ENCODE measurements at places on chromosomes 4 and X.

DNA sequence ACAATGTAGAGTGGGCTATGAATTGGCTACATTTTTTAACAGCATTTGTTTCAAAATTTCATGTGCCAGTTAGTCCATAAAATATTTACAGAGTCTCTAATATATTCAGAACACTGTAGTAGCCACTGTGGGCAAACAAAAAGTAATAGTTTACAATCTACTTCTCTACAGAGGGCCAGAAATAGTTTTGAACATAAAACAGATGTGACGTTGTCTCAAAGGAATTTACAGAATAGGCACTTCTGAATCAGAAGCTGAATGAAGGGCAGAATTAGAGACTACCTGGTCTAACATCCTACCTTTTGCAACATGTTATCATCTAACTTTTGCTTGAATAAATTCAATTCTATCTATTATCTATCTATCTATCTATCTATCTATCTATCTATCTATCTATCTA is 811.9 kb upstream of the EPHA5 start:
- DNase-seq = no peak

DNA sequence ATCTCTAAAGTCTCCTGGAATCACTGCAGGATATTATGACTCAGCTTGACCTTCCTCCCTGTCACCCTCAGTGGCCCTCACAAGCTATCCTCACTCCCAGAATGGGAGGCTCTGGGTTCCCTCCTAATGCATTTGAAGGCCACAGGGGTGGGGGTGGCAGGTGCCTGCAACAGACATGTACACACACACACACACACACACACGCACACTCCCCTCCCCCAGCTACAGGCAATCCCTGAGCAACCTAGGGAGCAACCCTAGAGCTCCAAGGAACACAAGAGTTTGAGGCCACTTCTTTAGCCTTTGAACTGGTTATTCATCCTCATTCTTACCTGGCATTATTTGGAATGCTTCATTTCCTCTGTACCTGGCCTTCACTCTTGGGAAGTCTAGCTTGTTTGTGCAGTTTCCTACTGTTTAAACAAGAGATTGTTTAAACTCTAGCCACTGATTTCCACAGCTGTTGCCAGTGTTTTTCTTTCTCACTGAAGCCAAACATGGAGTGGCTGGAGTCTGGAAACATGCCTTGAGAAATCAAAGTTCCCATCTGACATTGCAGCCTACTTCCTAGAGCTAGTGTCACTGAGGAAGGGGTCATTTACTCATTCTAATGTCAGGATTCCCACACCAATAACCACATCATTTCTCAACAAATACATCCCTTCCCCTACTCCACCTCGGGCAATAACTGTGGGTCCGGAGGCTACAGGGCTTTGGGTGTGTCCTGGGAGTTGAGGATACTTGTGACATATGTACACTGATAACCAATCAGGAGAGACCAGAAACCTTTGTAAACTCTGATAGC is 37.7 kb downstream of the MAOA start:
- no peak for DNase-seq

GRCh38 chrX:19660604-19661255 is 145.4 kb upstream of the MAP3K15 start:
- DNase-seq = no peak

- no peak for DNase-seq
These were observed 3.2 kb downstream of the CXorf38 start for GRCh38 chrX:40644176-40644575.

- DNase-seq = no peak
These were observed at the start of gene WAS for GRCh38 chrX:48683411-48683982. TSS of gene WAS (plus strand) at chrX:48683799. CDS start at chrX:48683854, 55 bp downstream.

DNA sequence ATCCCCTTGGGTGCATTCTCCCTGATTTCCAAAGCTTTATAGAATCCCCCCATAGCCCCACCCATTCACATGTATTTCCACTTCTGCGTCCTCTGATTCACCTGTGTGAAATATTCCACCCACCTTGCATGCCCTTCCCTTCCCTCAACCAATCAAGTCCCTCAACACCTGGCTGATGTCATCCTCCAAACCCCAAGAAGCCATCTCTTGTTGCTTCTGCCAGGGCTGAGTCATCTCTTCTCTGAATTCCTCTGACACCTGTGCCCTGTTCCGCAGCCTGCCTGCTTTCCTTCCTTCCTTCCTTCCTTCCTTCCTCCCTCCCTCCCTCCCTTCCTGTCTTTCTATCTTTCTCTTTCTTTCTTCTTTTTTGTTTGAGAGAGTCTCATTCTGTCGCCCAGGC is 9.9 kb downstream of the CRMP1 start:
- DNase-seq = no peak

- DNase-seq = no peak
These were observed 25.2 kb upstream of the BCLAF3 start for GRCh38 chrX:20015945-20016615.

- DNase-seq = no peak
These were observed 278.1 kb upstream of the ARSJ start for GRCh38 chr4:114257501-114257900.

DNA sequence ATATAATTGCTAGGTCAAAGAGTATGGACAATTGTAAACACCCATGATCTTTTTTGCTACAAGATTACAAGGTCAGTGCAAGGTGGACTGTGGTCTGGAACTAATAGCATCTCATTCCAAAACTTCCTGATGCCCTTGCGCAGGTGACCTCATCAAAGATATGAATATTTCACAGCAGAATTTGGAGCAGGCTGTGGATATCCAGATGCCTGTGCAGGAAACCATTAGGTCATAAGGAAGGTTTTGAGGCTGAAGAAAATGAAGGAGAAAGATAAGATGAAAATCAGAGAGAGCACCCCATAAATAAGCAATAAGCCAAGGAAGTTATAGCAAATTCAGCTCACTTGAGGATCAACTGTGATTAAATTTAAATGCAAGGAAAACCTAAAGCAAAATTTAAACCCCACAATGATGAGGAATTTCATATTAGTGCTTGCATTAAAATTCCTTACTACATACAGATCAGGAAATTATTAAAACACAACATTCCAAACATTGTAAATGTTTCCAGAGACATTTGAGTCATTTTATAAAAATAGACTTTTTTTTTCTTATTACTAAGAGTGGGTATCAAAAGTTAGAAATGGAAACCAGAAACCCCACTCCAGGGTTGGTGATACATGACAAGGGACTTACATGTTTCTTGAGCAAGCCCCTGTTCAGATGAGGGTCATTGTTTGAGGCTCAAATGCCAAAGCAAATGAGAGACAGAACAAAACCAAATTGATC is 100.7 kb upstream of the FAM9C start:
- DNase-seq = no peak

GRCh38 chr4:15295421-15296162 is 132.2 kb upstream of the C1QTNF7 start:
- no peak for DNase-seq

- no peak for DNase-seq
These were observed 13.8 kb upstream of the HPGDS start for GRCh38 chr4:94356444-94356843.

DNA sequence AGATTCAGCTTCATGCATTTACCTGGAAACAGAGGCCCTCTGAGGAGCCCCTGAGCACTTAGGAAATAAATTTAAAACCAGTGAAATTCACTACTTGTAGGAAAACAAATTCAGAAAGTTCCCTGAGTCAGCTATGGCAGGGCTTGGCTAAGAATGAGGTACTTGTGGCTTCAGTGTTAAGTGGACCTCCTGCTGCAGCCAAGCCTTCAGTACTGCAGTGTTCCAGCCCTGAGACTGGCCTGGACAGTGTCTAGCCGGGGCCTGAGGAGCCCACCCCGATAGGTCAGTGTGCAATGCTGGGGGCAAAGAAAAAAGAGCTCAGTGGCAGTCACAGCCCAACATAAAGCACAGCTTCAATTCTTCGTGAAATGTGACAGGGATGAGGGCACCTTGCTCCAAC is 41.9 kb downstream of the F11 start:
- no peak for DNase-seq

DNA sequence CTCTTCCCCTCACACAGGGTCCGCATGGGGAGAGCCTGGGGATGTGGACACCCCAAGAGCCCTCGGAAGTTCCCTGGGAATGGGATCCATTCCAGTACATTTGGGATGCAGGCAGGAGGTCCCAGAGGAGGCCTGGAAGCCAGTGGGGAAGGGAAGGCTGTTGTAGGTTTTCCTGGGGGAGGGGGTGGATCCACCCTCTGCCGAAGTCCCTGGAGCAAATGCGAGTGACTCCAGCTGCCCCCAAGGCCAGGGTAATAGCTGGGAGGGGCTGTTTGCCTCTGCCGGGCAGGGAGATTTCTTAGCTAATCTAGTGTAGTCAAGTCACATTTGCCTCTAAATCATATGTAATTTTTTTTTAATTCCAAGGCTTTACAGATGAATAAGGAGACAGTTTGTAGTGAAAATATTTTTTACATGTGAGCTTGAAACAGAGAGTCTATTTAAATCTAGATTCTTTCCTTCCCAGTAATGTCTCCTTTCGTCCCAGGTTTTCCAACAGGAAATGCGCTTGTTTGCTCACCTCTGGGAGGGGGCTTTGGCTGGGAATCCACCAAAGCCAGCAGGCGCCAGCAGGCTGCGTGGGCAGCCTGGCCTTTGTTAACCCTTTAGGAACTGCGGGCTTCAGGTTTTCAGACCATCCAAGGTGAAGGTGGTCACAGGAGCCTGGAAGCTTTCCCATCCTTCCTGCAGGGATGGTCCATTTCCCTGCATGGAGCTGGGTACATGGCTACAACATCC is 26.8 kb downstream of the SH3TC1 start:
- DNase-seq = peak; percentile 31

GRCh38 chrX:40878766-40879165 is 143.4 kb upstream of the MED14 start:
- no peak for DNase-seq

GRCh38 chrX:18961686-18962085 is 22.2 kb downstream of the PHKA2 start:
- no peak for DNase-seq

DNA sequence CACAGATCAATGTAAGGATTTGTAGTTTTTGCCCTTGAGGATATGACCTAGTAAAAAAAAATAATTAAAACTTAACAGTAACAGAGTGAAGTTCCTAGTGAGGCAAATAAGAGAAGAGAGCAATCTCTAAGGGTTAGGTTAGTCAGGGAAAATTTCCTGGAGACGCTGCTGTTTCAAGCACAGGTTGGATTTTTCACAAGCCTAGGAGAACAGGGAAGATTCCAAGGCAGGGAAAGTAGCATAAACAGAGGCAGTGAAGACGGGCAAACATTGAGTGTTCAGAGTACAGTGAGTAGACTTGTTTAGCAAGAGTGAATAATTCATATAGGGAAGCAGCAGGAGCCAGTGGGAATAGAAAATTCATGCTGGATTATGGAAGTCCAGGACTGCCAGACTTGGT is 212.8 kb downstream of the SPANXN3 start:
- no peak for DNase-seq

DNA sequence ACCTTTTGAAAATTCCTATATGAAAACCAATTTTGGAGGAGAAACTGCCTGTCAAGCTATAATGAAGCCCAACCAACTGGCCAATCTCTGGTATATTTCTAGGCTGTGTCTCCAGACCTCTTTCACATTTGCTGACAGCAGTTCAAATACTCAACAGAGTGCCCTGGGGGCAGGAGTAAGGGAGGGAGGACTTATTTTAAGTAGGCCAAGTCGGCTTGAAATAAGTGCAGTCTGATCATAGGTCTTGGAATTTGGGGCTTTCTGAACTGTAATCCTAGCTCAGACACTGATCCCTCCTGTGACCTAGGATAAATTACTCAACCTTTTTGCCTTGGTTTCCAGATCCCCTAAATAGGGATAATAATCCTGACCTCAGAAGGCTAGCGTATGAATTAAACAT is 59.4 kb upstream of the SLC7A11 start:
- no peak for DNase-seq

DNA sequence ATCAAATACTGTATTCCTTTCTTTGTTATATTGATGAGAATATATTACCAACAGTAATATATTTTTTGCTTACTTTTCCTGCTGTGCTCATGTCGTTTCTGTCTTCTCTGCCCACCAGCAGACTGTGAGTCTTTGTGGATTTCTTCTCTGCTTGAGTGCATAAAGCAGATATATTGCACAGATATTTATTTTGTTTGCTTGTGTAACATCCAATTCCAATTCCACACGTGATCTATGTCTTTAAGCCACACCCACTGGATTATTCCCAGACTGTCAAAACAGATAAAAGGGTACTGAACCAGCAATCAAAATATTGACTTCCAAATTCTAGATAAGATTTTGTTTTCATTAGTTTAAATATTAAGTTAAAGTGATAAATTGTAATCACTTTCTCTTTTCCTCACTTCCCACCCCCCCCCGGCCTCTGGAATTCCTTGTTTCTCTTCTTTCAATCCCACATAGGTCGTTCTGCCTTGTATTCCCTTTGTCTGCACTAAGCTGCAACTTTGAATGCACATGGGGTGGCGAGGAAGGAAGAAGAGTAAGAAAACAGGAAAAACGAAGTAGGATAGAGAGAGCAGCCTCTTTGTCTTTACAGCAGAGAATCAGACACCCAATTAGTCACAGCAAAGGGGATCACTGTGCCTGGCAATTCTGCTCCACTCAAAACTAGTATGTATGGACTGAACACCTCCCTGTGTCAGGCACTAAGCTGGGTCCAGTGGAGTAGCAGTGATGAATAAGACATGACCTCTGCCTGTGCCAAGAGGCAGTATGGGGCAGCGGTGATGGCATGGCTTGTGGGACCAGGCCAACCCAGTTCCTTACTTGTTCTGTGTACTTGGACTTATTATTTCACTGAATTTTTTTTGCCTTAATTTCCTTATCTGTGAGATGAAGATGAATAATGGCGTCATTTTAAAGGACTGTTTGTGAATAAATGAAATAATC is at the start of gene ADH1B:
Gene ADH1B (minus strand): TSS at position 161 of the 951 bp plus-strand sequence. CDS start 70 bp downstream, at position 91.
- no peak for DNase-seq

- no peak for DNase-seq
These were observed 66.5 kb downstream of the SHROOM4 start for GRCh38 chrX:50747471-50747900.

DNA sequence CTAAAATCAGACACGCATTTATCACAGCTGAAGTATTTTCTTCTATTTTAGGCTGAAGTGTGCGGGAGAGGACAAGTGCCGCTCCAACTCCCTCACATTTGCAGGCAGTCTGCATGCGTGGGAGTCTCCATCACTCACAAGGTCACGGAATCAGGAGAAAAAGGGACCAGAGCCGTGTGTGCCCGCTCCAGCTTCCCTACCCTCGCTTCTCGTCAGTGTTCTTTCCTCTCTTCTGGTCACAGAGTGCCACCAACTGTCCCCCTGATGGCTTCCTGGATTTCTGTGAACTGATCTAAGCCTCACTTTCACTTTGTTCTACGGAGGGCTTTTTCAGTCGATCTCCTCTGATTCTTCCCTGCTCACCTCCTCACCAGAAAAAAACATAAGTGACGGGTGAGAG is 407.4 kb upstream of the AADAT start:
- DNase-seq = peak; percentile 31

DNA sequence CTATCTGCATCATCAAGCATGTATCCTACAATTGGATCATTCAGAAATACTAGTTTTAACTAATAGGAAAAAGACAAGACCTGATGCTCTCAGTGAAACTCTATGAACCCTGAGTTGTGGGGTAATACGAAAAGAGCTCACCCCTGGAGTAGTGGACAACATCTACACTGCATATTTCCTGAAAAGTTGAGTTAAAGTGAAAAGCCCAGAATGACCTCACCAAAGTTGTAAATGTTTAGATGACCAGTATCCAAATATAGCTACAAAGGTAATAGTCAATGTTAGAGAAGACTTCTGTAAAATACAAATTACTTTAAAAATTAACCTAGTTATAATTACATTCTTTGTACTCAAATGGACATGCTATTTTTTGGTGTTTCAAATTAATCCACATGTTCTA is 52.8 kb upstream of the SRPX start:
- DNase-seq = no peak

Measured in NCI-H774 (cell line).